ENCODE measurements at places on chromosomes 1 and 21.

GRCh38 chr1:24100945-24101737 lies 10.8 kb downstream of the MYOM3 start:
- no peak for DNase-seq

DNA sequence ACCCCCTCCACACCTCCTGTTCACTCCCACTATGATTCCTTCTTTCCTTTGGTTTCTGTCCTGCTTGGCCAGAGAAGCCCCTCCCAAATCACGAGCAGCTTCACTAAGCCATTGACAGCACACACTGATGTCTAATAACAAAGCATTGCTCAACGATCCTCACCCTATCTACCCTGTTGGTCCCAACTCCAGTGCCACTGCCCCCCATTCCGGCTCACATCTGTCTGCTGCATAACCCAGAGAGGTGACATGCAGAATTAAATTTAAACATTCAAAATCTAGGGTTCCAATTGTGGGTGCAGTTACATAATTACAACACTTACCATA lies 236.9 kb downstream of the TTLL7 start:
- no peak for DNase-seq

- DNase-seq, result no peak
Measured at GRCh38 chr1:82279241-82279640, 478.5 kb downstream of the ADGRL2 start.

DNA sequence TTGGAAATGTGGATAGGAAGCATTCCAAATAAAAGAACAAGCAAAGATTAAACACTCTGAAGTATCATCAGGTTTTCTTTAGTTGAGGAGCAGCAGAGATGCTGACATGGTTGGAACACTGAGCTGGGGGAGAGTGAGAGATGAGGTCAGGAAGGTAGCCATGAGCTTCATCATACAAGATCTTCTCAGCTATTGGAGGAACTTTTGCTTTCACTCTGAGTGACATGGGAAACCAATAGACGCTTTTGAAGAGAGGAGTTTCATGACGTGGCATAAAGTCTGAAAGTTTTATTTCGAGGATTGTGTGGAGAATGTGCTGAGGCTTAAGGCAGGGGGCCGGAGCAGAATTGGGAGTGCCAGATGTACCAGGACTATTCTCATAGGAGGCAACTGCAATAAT lies 616.2 kb upstream of the CAMK1G start:
- DNase-seq, result no peak

GRCh38 chr1:87642581-87643221 lies 314.0 kb downstream of the LMO4 start:
- no peak for DNase-seq

Data from T-helper 22 cell (primary cell).